ENCODE measurements at places on chromosomes 3 and 15. TPM values are rescaled to one million over a fixed set of nuclear protein-coding genes. Genes with fewer than 3 reads are reported as not detected.

ZNF80 gene
- total RNA-seq, result 0.16 TPM

DNA sequence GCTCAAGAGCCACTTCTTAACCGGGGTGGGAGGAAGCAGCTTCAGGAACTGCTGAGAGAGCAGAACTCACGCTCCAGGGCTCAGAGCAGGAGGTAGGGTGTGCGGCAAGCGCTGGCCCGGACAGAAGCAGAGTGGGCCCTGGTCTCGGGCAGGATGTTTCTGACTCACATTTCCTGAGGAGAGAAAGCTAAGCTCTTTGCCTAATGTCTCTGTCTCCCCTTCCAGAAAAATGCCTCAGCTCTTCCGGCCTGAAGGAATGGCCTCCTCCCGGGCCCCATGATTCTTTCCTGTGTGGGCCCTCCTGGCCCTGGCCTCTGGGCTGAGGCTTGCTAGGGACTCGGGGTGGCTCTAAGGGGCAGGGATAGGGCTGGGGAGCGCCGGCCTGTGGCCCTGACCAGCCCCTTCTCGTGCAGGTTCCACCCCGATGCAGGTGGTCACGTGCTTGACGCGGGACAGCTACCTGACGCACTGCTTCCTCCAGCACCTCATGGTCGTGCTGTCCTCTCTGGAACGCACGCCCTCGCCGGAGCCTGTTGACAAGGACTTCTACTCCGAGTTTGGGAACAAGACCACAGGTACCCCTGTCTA, 4.1 kb upstream of the STAB1 start:
- DNase-seq, result no peak

- DNase-seq, result peak; percentile 17
Measured at GRCh38 chr15:44265757-44266156, 22.8 kb upstream of the GOLM2 start.

DNA sequence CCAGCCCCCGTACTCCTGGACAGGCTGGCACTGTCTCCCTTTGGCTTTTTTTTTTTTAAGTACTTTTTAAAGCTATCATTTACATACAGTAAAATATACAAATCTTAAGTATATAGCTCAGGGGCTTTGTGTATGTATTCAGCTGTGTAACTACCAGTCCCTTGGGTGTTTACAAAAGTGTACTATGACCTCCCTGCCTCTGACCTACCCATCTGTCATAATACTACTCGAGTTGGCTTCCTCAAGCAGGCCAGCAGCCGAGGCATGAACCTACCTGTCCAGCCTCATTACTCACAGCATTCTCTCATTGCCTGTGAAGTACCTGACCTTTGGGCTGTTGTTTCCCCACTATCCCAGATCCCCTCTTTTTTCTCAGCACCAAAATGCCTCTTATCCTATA, 33.2 kb downstream of the ABHD2 start:
- DNase-seq, result no peak

PTX3 gene
- 0.16 TPM for total RNA-seq

EOGT gene
- 13.4 TPM for total RNA-seq

APOD gene
- not detected for total RNA-seq

- no peak for DNase-seq
Measured at GRCh38 chr3:51966922-51967383, 301 bp downstream of the PCBP4 start.

ANKRD63 gene
- total RNA-seq, result not detected

THPO gene
- not detected for total RNA-seq

KIF15 gene
- 0.11 TPM for total RNA-seq

GRCh38 chr3:191336833-191337232, 6.5 kb upstream of the UTS2B start:
- DNase-seq, result no peak

- DNase-seq, result no peak
Measured at GRCh38 chr3:138688871-138689299, 80.3 kb downstream of the FAIM start.

GRCh38 chr3:122794483-122794778, 438 bp upstream of the SLC49A4 start:
- DNase-seq, result no peak

DNA sequence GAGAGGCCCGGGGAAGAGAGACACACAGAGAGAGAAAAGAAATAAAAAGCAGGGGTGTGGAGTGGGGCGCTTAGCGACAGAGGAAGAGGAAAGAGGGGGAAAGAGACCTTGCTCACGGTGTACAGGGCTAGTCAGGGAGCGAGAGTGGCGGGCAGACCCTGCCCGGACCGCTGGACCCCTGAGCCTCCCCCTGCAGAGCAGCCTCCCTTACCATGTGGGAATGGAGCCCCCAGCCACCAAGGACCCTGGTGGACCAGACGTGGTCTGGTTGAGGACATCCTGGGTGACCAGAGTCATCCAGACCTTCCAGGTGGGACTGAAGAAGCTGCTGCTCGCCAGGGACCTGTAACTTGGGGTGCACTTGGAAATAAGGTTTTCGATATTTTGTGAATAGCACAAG, 129.6 kb downstream of the CHSY1 start:
- no peak for DNase-seq

SNURF gene
- 44.0 TPM for total RNA-seq

GASK1A gene
- total RNA-seq, result not detected

DNA sequence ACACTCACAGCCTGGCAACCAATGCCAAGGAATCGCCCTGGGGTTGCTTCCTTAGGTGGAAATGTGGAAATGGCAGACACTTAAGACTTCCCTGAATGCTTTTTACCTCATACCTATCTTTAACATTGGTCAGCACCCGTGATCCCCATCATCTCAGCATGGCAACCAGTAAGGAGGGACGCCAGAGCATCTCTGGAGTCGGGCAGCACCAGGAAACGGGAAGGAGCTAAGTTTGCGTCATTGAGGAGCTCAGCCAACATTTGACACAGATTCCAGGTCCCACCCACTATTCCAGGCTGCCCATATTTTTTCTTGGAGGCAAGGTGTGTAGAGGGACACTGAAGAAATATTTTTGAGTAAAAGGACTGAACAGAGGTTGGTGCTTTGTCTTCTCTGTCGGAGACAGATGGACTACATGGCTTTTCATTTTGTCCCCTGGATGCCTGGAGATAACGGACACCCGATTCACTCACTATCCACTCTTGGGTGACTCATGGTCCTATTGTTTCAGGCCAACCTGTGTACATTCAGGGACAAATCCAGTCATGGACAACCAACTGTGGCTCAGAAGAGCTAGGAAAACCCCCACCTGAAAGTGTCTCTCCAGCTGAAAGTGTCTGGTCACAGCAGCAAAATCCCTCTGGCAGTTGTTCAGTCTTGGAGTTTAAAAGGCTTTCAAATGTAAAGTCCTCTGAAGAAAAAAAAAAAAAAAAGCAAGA, 70.4 kb upstream of the OXTR start:
- no peak for DNase-seq

DNA sequence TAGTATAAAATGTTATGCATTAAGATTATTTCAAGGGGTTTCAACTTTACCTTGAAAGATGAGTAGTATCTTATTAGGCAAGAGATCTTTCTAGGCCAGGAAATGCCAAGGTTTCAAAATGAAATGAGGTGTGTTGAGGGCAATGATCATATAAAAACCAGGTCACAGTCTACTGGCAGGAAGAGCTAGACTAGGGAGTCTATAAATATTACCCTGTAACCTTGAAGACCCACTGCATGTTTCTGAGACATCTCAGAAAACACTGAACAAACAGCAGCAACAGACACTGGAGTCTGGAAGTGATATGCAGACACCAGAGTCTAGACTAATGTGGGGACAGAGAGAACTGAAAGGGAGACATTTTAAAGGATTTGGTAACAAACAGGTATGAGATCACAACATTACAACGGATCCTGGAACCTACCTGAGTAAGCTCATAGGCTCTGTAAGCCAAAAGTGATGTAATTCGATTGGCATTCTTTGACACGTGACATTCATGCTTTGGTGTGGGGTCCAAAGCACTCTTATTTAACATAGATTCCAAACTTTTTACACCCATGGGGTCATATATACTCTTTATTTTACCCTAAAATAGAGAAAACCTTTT, 15.0 kb downstream of the TASOR start:
- DNase-seq, result no peak

GRCh38 chr3:124763644-124764358, 33.5 kb downstream of the UMPS start:
- no peak for DNase-seq

DNA sequence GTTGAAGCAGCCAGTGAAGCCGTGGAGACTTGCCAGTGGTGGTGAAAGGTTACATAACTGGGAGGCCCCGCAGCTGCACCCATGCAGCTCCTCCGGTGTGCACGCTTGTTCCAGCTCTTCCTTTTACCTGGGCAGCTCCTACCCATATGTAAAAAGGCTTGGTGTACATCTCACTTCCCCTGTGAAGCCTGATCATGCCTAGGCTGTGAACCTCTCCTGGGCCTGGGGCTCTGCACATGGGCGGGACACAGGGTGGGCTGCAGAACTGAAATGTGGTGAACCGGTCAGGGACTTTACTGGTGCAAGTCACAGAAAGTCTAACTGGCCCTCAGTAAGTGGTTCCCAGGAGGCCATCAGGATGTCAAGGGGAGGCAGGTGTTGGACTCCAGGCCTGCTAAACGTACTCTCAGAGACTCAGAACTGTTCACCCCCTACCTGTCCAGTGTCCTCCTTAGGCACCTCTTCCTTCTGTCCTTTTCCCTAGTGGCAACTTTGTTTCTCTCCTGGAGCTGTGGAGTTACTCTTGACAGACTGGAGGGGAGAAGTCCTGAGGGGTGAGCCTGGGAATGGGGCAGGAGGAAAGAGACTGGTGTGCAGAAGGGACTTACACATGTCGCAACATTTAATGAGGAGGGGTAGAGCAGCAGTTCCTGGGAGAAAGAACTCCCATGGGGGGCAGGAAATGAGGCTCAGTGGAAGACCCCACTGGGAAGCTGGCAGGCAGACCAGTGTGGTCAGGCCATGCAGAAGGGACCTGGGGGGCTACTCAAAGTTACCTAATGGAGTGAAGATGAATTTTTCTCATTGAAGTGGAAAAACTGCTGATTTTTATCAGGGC, 148.1 kb downstream of the EEFSEC start:
- DNase-seq, result no peak

GRCh38 chr3:3353153-3353552, 173.7 kb upstream of the CRBN start:
- DNase-seq, result no peak

ECE2 gene
- not detected for total RNA-seq

RFC4 gene
- 8.6 TPM for total RNA-seq

GRCh38 chr3:112871735-112872134, 25.1 kb upstream of the CD200R1L start:
- no peak for DNase-seq

GRCh38 chr3:159632128-159632527, 356.5 kb upstream of the IL12A start:
- DNase-seq, result no peak

- DNase-seq, result no peak
Measured at GRCh38 chr3:11641683-11642430, 1.9 kb downstream of the VGLL4 start.

DNA sequence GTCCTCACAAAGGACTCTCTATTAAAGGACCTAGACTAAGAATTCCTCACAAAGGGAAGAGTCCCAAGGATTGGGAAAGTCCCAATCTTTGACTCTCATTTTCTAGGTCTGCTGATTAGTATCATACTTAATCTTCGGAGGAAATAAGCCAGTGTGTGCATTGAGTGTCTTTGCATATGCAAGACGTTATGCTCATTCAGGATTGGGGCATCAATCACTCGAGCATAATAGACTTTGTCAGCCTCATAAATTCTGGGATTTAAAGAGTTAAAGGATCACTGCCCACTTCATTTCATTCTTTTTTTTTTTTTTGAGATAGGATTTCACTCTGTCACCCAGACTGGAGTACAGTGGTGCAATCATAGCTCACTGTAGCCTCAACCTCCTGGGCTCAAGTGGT, 154.3 kb downstream of the RBPMS2 start:
- no peak for DNase-seq

DNA sequence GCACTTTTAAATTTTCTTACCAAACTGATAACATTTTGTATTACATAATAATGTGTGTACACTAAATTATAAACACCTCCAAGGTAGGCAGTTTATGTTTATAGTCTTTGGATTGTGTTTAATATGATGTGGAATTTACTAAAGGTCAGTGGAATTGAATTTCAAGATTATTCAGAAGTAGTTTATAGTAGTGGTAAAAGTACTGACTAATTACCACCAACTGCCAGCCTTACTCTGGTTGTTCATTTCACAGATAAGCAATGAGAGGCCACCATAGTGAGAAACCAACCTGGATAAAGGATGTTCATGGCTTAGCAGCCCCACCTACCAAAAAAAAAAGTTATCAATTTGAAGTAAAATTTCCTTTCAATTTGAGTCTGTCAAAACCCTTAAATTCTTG, 54.0 kb upstream of the EIF5A2 start:
- no peak for DNase-seq

A4GNT gene
- not detected for total RNA-seq

GRCh38 chr3:65170390-65171042, 482.7 kb upstream of the ADAMTS9 start:
- no peak for DNase-seq

GNB5 gene
- total RNA-seq, result 80.3 TPM

- DNase-seq, result no peak
Measured at GRCh38 chr15:37100966-37101215, 542 bp upstream of the MEIS2 start.

GRCh38 chr15:71677352-71677751, 133.0 kb upstream of the NR2E3 start:
- no peak for DNase-seq

DNA sequence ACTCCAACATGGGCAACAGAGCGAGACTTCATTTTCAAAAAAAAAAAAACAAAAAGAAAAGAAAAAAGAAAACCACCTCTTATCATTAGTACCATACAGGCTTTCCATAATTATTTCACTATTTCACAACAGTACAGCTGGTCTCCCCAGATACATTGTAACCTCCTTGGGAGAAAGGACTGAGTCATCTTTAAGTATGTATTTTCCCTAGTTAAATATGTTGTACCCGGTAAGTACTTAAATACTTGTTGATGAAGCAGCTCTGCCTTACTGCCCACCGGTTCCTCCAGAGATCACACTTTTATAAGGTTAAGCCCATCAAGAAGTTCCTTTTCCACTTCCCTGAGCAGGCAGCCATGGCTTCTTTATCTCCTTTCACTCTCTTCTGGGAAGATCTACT, 789.5 kb upstream of the CFAP20DC start:
- DNase-seq, result no peak

MOBP gene
- total RNA-seq, result not detected

FANCD2OS gene
- total RNA-seq, result not detected

DNA sequence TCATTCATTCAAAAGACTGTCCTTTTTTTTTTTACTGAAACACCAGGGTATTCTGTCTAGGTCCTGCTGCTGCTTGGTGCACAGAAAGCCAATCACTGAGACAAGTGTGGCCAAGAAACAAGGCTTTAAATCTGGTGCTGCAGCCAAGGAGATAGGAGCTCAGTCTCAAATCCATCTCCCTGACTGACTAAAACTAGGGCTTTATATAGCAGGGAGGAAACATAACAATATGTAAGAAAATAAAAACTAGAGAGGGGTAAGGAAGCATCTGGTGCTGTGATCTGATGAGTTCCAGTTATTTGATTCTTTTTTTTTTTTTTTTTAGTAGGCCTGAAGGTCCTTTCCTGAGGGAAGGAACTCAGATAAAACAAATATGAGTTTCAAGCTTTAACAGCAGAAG, 139.8 kb downstream of the ATG7 start:
- DNase-seq, result no peak
